CD4-positive, alpha-beta T cell treated with Interferon gamma for 1 hour (primary cell): ENCODE measurements at places on chromosomes 11 and 22.

GRCh38 chr11:46290011-46290410 is 12.5 kb downstream of the CREB3L1 start:
- DNase-seq = no peak

- DNase-seq = no peak
These were observed 79.4 kb upstream of the NARS2 start for GRCh38 chr11:78654071-78654470.

- DNase-seq = no peak
These were observed 1.6 kb downstream of the SLC22A12 start for GRCh38 chr11:64592656-64593055.

- DNase-seq = no peak
These were observed 16.6 kb upstream of the NTM start for GRCh38 chr11:131353766-131354165.

GRCh38 chr11:83087035-83087434 is 15.3 kb upstream of the RAB30 start:
- DNase-seq = no peak

DNA sequence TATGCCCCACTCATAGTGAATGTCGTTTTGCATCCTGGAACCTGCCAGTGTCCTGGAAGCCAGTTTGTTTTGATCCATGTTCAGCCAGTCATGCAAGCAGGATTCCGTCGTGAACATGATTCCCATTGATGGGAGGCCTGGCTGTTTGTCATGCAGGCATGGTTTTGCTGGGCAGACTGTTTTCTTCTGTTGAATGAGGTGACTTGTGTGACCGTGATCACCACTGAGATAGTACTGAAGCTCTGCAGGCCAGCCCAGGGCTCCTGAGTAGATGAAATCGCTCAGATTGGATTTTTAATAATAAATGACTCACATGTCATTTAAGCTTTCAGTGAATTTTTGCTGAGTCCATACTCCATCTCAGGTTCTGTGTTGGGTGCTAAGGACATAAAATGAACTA is 117.8 kb downstream of the PDE2A start:
- no peak for DNase-seq

- DNase-seq = no peak
These were observed 170.1 kb downstream of the GRIK4 start for GRCh38 chr11:120681434-120682331.

- DNase-seq = no peak
These were observed 40.8 kb downstream of the COMMD9 start for GRCh38 chr11:36248436-36248835.

DNA sequence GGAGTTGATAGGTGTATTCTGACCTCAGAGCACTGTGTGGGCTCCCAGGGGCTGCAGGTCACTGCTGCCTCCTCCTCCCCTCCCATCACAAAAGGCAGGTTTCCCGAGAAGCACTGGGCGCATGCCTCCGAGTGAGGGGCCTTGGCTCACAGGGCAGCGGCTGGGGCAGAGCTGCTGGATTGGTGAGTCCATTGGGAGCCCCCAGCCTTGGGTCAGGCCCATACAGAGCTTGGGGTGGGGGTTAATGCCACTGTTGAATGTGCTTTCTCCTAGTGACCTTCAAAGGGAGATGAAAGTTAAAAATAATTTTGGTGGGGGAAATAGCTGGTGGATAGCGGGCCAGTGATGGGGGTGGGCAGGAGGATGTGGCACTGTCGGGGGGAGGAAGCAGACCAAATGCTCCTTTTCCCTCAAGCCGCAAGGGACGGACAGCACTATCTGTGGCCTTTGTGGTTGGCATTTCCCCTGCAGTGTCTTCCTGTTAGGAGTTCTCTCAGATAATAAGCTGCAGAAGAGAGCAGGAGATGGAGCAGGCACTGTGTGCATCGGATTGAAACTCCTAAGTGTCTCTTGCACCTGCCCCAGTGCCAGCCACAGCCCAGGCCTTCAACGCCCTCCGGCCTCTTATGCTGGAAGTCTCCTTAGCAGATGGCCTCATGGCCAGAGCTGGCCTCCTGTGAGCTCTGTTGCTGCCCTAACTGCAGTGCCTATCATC is 3.2 kb downstream of the TUBA8 start:
- no peak for DNase-seq

DNA sequence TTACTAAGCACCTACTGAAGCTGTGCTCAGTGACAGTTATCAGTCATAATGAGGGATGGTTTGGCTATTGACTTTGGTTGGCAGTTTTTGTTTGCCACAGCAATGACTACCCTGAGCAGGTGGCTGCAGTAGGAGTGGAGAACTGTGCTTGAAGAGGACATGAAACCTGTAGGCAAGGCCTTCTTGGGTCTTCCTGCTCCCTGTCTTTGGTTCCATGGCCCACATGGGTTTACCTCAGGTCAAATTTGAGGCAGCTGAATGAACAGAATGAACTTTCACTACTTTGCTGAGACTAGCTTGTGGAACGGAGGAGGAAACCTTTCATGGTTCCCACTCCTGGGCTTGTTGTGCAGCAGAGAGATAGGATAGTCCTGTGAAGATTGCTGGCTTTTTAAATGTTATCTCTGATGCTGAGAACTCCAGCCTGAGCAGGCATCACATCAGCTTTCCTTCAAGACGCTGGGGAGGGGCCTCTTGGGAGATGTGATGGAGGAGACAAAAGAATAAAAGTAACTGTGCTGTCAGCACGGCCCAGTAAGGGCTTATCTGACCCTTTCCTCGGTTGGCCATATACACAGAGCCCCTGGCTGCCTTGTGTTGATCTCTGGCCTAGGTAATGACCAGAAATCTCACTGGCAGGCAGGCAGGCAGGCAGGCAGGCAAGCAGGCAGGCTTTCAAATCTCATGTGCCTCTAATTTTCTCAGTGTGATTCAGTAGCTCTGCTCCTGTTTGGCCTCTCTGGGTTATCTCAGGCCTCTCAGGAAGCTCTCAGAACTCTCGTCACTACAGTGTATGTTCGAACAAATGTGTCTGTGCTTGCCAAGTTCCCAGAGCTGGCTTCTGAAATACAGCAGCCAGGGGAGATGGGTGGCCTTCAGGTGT is 12.0 kb downstream of the STIM1 start:
- no peak for DNase-seq

DNA sequence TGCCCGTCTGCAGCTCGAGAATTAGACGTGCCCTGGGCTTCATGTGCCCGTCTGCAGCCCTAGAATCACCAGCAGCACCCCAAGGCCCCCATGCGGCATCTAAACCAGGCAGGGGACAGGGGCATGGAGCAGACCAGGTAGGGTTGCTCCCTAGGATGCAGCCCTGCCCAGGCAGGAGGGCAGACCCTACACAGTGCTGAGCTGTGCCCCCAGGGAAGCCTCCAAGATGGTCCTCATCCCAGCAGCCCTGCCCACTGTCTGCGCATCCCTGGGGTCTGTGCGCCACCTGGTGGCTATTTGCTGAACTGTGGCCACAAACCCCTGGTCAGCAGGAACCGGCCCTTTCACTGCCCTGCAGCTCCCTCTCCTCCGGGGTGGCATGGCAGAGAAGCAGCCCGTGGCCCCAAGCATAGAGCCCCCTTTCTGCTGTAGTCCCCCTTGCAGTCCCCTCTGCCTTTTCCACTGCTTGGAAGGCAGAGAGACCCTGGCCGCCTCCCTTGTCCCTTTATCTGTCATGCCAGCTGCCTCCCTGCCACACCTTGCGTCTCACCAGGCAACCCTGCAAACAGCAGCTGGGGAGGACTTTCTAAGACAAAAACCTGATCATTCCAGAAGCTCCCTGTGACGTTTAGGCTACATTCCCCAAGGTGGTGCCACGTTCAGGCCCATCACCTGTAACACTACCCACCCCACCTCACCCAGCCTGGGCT is 86.6 kb downstream of the KCNQ1 start:
- peak; percentile 53 for DNase-seq

DNA sequence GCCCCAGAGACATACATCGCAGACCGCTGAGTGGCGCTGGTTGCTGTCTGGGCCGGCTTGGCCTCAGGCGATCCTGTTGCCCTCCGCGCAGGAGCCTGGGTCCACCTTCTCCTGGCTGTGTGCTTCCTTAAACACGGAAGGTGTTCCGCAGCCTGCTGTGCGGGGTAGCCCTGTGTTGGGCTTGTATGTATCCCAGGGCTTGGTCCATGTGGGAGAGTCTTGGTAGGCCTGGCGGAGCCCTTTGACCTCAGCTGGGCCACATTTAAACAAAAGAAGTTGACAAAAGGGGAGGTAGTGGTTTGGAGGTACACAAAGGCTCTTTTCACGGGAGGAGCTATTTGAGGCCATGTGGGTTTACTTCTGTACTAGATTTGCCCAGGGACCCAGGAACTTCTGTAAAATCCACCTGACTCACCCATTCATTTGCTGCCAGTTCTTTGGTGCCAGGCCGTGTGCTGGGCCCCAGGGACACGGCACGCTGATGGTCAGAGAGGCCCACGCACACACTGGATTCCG is 11.0 kb upstream of the GRAMD4 start:
- no peak for DNase-seq

GRCh38 chr11:118929501-118930093 is 3.9 kb upstream of the BCL9L start:
- peak; percentile 85 for DNase-seq

DNA sequence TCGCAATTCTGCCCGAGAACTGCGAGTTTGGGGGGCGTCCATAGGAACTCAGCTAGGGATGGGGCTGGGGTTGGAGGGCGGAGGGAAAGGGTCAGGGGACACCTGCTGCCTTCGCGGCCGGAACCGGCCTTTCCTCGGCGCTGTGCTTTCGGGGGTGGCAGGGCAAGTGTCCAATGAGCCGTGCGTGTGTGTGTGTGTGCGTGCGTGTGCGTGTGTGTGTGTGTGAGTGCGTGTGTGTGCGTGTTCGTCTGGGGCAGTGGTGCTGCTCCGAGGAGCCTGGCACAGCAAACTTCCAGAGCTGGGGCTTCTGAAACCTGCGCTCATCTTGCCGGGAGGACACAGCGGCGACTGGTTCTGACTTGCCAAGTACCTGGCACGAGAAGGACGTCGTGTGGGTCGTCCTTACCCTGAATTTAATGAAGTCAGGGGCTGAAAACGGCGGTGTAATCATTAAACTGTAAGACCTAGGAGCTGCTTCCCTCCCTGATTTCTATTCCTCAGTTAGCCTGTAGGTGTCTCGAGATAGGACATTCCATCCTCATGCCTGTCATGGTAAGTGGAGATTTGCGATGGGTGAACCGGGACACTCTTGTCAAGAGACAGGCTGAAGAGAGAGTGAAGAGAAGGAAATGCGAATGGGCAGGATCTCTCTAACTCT is 27.0 kb upstream of the AMOTL1 start:
- no peak for DNase-seq

DNA sequence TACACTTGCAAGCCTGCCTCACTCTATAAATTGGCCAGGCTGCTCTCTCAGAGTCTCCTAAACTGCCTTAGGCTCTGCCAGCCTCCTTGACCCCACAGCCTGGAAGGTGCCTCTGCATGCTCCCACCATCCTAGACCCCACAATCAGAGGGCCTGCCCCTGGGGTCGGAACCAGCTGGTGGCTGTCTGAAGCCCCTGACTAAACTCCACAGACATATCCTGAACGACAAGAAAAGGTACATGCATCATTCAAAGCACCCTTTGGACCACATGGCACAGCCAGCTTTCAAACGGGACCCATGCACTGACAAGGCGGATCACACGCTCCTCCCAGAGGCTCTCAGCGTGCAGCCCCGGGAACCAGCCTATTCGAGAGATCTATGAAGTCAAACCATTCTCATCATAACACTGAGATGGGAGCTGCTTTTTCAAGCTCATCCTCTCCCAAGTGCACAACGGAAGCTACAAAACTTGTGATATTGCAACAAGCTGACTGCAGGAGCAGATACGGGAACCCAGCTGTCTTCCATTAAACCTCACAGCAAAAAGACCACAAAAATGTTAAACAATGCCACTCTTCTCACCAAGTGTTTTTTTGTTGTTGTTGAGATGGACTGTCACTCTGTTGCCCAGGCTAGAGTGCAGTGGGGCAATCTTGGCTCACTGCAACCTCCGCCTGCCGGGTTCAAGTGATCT is 8.1 kb downstream of the SHANK2 start:
- DNase-seq = no peak

- no peak for DNase-seq
These were observed 20.3 kb downstream of the GTPBP1 start for GRCh38 chr22:38725900-38726655.

DNA sequence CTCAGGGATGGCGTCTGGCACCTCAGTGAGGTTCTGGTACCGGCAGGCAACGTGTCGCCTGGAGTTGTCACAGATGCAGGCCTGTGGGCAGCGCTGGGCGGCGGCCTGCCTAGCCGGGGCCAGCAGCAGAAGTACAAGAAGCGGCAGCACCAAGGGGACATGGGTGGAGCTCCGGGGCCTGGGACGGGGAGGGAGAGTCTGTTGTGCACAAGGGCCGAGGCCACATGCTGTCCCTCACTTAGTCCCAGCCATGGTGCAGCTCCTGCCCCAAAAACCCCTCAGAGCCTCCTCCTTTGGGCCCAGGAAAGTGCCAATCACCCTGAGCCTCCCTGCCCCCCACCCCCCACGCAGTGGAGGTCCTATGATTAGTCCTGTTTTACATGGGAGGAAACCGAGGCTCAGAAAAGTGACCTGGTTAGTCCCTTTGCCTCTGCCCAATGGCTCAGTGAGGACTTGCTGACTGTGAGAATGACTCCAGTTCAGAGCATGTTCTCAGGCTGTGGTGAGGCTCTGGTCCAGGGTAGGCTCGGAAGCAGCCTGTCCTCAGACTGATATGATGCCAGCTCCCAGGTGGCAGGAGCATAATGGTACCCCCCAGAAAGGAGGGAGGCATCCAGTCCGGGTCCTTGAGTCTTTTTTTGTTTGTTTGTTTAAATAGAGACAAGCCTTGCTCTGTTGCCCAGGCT is 1.1 kb downstream of the CHADL start:
- no peak for DNase-seq

DNA sequence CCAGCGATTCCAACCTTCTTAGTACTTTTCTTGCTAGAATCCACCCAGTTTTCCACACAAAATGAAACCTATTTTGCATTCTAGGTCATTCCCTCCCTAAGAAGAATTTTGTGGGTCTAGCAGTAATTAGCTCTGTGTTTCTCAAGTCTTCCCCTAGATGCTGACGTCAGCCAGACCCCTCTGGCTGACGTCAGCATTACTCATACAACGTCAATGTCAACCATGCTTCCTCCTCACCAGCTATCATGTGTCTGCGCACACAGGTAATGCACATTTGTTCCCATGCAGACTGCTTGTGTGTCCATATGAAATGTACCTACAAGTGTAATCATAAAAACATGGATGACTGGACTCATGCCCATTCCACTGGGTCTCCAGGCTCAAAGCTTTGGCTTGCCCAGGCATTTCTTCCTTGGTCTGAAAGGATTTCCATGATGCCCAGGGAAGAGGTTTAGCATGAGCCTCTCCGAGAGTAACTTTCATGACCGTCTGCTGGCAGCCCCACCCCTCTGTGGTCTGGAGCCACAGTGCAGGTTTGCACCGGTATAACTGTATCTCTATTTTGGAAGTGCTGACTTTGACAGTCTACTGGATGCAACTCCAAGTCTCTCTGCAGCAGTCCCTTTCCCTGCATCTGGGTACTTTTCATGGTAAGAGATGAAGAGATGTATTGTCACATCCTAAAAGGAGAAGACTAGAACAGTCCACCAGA is 58.6 kb downstream of the DSCAML1 start:
- DNase-seq = no peak

GRCh38 chr11:36041988-36042611 is 98.2 kb downstream of the LDLRAD3 start:
- no peak for DNase-seq

- DNase-seq = no peak
These were observed 33.3 kb upstream of the SORL1-AS1 start for GRCh38 chr11:121486054-121486453.
